ENCODE measurements at places on chromosomes 7 and 10.

DNA sequence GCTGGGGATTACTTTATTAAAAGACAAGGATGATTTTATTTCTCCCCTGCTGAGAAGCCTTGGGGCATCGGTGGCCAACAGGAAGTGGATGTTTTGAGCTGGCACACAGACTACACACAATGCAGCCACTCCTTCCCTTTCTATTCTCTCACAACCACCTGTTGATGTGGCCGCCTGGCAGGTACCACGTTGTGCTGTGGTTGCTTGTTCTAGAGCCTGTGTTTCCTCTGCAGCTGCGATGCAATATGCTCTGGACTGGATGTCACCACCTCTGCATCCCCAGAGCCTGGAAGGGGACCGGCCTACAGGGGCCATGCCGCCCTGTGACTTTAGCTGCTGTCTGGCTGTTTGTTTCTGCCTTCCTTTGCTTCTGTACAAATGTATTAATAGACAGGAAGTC is 195.7 kb upstream of the CELF2 start:
- no peak for DNase-seq

- no peak for DNase-seq
Observed at GRCh38 chr10:100022403-100022802, 12.7 kb upstream of the DNMBP start.

DNA sequence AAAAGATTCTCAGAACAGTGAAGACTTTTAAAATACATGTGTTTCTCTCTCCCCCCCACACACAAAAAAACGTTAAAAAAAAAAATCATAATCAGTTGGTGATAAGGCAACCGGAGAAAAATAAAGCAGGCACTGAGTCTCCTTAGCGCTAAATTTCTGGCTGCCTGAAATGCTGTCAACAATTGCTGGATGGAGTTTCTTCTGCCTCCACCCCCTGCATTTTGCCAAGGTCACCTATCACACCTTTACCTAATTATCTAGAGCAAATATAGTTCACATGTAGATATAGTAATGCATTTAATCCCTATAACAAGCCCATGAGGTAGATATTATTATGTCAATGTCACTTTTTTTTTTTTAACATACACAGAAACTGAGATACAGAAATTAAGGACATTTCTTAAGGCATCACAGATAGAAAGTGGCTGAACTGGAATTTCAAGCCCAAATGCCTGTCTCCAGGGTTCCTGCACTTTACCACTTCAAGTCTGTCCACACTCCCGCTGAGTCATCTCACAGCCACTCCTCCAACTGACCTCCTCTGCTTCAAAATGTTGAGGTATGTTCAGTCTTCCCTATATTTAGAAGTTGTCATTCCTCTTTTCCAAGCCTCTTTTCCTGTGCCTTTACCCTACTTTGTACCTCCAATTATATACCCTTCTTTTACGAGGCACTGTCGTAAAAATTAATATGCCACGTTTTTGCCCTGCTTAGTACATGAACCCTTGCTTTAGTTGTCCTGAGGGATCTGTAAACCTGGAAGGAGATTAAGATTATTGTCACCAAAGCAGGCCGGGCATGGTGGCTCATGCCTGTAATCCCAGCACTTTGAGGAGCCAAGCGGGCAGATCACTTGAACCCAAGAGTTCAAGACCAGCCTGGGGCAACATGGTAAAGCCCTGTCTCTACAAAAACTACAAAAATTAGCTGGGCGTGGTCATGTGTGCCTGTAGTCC is 72.8 kb upstream of the MPP7 start:
- DNase-seq: no peak

DNA sequence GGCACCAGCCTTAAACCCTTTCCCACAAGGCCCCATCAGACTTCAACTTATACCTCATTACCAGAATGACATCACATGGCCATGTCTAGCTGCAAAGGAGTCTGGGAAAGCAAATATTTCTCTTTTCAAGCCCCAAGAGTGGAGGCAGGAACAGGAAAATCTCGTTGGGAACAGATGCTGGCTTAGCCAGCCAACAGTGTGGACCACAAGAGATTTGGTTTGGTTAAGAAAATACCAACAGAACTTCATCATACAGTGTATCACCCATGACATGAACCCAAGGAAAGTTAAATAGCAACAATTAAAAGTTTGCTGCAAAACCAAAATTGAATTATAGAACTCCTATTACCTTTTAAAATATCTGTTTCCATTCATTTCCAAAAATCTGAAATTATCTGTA is 2.2 kb upstream of the MET start:
- DNase-seq: no peak

GRCh38 chr10:48573045-48573444 is 31.8 kb downstream of the ARHGAP22 start:
- no peak for DNase-seq

DNA sequence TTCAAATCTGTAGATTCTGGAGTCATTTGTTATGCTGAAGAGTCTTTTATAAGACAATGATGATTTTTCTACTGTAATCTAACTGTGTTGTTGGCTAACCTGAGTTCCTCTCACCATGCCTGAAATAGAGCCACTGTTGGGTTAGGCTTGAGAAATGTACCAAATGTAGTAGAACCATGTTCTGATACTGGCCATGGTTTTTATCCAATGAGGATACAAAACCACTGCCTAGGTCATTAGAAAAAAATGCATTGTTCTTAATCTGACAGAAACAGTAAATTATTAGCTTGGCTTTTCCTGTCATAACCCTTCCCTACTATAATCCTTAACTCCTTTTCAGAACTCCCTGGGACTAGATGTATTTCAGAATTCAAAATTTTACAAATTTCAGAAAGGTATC is 86.6 kb downstream of the RAPGEF5 start:
- no peak for DNase-seq

DNA sequence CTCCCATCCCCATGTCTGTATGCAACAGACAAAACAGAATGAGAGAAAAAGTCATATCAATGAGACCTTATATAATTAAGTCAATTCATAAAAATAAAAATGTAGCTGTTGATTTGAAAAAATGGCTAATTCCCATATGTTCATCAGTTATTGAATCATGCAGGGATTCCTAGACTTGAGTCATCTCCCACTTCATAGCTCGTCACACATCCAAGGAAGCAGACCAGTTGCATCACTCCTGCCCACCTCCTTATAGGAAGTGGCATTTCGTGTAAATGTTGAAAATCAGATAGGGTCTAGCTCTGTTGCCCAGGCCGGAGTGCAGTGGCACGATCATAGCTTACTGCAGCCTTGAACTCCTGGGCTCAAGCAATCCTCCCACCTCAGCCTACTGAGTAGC is 56.1 kb upstream of the SH2B2 start:
- DNase-seq: no peak

GRCh38 chr10:62788861-62789467 is 15.6 kb upstream of the ADO start:
- no peak for DNase-seq

DNA sequence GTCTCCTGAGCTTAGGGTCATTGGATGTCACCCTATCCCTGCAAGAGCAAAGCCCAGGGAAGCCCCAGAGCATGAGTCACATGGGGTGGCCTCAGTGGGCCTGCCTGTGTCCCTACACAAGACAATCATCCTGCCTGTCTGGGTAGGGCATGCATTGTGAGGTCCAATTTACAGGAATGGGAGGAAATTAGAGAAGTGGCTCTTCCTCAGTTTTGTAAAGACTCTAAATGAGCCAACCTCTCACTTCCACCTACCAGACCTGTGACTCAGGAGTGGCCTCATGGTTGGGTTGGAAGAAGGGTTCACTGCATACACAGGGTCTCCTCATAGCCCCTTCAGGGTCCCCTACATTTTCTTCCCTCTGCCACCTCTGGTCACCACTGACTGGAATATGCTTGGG is 43.6 kb upstream of the SMNDC1 start:
- DNase-seq: no peak

GRCh38 chr10:7202793-7203355 is 208.0 kb downstream of the SFMBT2 start:
- no peak for DNase-seq

- DNase-seq: no peak
Observed at GRCh38 chr10:17038627-17039026, 91.0 kb downstream of the CUBN start.

GRCh38 chr10:70462349-70462984 is 16.1 kb upstream of the PALD1 start:
- no peak for DNase-seq

DNA sequence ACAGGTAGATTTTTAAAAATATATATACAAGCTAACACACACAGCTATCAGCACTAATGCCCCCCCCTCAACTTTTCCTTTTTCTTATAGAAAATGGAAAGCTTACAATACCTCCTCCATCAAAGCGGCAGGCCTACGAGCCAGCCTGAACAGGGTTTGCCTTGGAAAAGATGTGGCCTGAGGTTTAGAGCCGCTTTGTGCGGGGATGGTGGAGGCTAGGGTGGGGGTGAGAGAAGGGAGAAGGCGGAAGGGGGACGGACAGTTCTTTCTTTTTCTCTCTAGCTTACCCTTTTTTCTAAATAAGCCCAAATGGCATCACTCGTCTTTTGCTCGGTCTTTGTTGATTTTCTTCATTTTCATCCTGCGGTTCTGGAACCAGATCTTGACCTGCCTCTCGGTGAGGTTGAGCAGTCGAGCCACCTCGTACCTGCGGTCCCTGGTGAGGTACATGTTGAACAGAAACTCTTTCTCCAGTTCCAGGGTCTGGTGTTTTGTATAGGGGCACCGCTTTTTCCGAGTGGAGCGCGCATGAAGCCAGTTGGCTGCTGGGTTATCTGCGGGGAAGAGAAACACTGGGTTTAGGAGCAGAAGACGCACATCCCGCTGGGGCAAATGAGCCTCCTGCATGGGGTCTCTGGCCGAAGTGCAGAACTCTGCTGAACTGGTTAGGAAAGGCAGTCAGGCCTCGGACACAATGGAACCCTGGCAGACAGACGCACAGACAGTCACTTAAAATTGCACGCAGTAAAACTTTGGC is 1.9 kb downstream of the HOXA9 start:
- DNase-seq: peak; percentile 46

DNA sequence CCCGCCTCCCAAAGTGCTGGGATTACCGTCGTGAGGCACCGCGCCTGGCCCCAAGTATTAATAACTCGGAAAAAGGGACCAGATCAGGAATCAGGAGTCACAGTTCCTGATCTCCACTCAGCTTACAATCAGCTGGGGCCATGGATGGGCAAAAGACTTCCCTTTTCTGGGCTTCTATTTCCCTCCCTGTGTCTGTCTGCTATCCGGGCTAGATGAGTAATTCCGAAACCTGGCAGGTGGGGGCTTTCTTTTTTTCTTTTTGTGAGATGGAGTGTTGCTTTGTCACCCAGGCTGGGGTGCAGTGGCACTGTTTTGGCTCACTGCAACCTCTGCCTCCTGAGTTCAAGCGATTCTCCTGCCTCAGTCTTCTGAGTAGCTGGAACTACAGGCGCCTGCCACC is 11.6 kb downstream of the RPS24 start:
- DNase-seq: peak; percentile 45

DNA sequence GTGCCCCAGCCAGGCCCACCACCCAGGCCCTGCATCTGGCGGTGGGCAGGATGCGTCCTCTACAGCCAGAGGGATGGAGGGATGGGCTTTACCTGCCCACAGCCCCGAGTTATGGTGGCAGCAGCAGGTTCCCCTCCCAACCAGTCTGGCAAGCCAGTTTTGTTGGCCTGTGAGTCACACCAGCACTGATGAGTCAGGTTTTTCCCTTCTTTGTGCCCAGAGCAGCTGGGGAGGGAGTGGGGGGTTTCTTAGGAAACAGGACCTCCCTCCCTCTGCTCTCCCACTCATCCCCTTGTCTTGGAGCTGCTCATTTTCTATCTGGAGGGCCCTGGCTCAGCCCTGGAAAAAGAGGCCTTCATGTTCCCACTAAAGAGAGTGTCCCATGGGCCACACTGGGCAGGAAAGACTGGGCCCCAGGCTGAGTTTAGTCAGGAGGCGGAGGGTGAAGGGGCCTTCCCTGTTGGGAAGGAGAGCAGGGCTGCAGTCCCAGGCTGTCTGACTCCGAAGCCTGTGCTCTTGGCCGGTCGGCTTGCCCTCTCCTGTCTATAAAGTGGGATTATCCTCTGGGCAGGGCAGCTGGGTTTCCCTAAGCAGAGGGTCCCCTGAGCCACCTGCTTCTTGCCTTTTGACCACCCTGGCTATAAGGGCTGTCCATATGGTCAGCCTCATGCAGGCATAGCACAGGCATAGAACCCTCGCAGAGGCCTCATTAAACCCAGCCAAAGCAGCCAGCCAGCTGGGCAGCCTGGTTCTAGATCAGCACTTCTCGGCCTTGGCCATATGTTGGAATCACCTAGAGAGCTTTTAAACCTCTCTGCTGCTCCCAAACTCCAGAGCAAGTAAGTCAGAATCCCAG is 30.2 kb upstream of the ANKRD2 start:
- no peak for DNase-seq

GRCh38 chr7:135370656-135371055 is 137.0 kb downstream of the STRA8 start:
- no peak for DNase-seq

DNA sequence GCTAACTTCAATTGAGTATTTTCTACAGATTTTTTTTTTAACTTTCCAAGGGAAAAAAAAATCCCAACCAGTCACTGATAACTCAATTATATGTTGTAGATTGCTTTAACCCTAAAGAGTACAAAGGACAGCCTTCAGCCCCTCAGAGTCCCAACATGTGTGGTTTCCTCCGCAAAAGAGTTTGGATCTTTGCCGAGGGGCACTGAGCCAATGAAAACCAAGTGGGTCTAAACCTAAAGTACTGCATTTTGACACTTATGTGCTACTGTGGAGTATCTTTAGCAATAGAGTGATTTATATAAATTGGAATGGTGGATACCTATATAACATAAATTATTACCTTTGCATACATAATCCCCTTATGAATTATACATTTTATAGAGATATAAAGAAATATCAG is 91.5 kb downstream of the SEMA3D start:
- DNase-seq: no peak

- peak; percentile 12 for DNase-seq
Observed at GRCh38 chr10:49508249-49508648, 30.7 kb downstream of the ERCC6 start.

GRCh38 chr7:26583094-26583648 is 281.2 kb downstream of the SKAP2 start:
- DNase-seq: no peak

DNA sequence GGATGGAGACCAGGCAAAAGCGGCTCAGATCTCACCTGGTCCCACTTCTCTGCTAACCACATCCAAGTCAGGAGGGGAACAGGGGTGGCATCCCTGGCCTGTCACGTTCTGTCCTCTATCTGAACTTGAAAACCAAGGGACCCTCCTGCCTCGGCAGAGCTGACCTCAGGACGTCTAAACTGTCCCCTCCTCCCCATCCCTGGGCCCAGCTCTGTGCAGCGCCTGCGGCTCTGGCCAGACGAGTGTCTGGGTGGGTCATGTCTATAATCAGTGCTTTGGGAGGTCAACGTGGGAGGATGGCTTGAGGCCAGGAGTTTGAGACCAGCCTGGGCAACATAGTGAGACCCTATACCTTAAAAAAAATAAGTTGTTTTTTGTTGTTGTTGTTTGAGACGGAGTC is 70.0 kb upstream of the ZNF479 start:
- no peak for DNase-seq

GRCh38 chr7:34759477-34760125 is 101.6 kb downstream of the NPSR1 start:
- no peak for DNase-seq

DNA sequence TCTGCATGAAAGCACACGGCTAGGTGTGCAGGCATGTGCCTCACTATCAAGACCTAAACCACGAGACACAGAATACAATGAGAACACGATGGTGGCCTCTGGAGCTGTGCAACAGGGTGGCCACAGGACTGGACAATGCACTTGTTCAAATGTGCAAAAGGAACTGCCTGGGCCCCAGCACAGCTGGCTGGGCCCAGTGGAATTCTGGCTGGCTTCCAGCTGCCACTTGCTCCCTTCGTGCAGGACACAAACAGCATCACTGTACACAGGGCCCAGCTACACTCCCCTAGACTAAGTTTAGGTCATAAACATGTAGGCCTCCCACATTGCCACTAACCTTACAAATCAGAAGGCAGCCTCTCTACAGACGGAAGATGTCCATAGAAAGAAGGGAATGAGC is 23.4 kb downstream of the DOCK4 start:
- no peak for DNase-seq
